Stimulated activated CD4-positive, alpha-beta T cell treated with anti-CD3 and anti-CD28 coated beads, TNF-alpha, amount 100 ng/mL, for 48 hours (primary cell): ENCODE measurements at places on chromosomes 5 and 9.

GRCh38 chr5:179274321-179275315 is 70.6 kb downstream of the ADAMTS2 start:
- DNase-seq: no peak

GRCh38 chr5:80569961-80570786 is at the start of gene ANKRD34B:
ANKRD34B (minus strand) TSS chr5:80570280; CDS start chr5:80560019, 10,261 bp downstream.
- DNase-seq: no peak

DNA sequence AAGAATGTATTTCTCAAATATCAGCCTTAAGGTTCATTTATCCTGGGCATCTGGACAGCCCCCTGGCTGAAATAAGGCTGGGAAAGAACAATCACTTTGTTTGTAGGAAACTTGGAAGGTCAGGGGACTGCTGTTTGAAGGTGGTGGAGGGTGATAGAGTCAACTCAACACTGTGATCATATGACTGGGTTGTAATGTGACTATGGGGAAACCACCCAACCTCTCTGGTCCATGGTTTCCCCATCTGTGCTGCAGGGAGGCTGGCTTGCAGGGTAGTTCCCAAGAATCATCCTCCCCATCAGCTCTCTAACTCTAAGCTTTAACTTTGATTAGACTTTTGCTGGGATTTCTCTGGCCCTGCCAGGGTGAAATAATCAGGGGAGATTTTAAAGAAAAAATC is 10.0 kb downstream of the INSYN2B start:
- DNase-seq: no peak

- no peak for DNase-seq
Measured at GRCh38 chr9:83724436-83724835, 16.7 kb upstream of the UBQLN1 start.

- no peak for DNase-seq
Measured at GRCh38 chr5:74337254-74337983, 303.1 kb downstream of the ENC1 start.

- no peak for DNase-seq
Measured at GRCh38 chr9:129701549-129701948, 36.1 kb downstream of the PRRX2 start.

DNA sequence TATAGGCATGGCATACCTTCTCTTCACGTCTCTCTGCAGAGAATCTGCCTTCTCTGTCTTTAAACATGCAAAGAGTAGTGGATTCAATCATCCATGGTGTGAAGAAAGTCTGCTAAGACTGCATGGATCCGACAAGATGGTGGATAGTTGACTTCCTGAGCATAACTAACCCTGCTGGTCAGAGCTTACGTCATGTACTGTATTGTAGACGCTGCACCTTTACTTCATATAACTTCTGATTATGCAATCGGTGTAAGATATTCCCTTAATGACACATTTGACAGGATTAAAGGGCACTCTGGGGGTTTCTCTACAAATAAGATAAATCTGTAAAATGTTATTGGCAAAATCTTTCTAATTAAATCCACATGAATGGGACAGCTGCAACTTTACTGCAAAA is 240.3 kb upstream of the NREP start:
- DNase-seq: no peak

DNA sequence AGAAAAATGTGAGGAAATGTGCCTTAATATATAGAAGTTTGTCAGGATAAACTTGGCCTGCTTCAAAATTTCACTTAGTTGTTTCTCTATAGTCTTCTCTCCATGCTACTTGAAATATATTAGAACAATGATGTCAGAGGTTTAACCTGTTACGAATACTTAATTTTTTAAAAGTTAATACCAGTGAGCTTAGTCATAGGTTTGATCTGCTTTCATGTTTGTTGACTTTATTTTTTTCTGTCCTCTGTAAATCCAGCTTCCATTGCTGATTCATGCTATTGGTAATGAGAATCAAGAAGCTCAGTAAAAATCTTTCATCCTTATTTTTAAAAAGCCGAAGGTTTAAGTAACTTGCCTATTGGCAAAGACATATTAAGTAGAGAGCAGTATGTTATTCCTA is 27.9 kb downstream of the BDP1 start:
- no peak for DNase-seq

DNA sequence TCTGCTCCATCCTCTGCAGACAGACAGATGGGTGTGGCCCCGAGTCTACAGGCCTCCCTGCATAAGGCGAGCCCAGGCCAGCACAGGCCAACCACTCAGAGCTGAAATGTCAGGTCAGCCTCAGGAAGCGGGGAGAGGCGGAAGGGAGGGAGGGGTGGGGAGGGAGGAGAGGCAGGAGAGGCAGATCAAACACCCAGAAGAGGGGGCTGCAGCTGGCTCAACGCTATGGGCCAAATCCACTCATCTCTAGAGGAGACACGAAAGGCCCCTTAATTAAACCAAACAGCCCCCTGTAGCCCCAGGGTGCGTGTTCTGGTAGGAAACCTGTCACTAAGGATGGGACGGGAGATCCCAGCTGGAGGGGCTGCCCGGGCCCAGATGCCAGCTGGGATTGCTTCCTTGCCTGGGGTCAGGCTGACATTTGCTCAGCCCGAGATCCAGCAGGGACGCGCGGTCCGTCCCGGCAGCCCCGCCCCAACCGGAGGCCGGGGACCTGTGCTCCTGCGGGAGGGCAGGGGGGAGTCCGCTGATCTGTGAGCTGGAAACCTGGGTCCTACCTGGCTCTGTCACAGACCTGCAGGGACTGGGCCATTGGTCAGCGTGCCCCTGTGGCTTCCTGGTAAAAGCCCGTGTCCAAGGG is 97.2 kb upstream of the SARDH start:
- DNase-seq: no peak

DNA sequence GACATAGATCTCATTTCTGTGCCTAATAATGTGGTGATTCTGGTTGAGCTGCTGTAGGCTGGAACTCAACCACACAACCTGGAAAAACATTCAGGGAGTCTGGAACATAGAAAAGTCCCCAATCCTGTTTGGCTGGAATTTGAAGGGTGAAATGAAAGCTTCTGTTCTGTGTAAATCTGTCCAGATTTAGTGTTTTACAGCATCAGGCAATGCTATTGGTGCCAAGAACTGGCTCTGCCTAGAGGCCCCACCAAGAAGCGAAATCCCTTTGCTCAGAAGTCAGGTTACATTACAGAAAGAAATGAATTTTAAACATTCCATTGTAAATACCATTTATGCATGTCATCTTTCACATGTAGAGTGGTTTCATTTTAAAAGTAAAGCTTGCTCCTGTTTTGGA is 56.3 kb downstream of the TMEM174 start:
- DNase-seq: no peak

- DNase-seq: no peak
Measured at GRCh38 chr9:11269036-11269435, 656.2 kb upstream of the PTPRD start.

DNA sequence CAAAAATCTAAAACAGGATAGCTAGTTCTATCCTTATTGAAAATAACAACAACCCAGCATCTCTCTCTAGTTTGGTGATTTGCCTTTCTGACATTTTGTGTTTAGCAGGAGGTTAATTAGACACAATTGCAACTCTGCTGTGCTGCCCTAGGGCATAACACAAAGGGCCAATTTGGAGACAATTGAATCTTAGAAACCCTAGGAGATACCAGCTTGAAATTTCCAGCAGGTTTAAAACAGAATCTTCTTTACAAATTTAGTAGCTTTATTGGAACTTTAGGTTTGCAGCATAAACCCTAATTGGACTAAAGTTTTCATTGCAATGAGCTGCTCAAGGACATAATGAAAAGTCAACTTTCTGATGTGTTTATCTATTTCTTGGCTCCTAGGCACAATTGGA is 166.7 kb upstream of the FER start:
- DNase-seq: no peak

DNA sequence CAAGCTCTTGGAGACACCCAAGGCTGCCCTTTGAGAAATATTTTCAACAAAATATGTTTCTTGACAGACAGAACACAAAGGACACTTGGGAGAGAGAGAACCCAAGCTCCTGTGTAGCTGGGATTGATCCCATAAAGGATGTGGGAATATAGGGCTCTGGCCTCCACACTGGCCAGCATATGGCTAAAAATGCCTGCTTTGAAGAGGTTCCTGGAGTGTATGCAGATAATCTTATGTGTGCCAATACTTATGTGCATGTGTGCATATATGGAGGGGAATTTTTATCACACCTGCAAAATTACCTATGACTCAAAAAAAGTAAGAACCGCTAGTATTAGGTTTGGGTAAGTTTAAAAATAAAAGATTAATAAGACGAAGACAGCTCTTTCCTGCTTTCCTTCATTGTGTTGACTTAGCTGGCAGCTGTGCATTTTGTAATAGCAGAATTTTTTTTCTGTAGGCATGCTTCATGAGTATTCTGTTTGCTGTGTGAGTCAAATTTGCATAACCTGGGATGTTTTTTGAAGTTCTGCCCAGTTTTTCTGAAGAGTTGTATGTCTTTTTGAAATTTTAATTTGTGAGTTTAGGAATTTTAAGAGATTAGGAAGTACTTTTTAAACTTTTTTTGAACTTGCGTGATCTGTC is 42.6 kb downstream of the HACD4 start:
- DNase-seq: no peak

DNA sequence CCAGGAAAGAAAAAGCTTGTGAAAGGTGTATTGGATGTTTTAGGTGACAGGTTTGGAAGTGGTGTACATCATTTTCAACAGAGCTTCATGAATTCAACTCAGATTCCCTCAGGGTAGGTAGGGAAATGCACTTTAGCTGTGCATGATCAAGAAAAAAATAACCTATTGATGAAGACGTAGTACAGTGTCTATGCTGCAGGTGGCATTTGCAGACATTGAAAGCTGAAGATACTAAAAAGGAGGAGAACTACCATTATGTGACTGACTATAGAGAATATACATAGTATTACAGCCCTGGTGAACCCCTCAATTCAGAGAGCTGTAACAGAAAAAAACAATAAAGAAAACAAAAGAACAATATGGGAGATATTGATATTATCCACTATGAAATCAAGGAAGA is 2344.7 kb upstream of the ACO1 start:
- DNase-seq: no peak

DNA sequence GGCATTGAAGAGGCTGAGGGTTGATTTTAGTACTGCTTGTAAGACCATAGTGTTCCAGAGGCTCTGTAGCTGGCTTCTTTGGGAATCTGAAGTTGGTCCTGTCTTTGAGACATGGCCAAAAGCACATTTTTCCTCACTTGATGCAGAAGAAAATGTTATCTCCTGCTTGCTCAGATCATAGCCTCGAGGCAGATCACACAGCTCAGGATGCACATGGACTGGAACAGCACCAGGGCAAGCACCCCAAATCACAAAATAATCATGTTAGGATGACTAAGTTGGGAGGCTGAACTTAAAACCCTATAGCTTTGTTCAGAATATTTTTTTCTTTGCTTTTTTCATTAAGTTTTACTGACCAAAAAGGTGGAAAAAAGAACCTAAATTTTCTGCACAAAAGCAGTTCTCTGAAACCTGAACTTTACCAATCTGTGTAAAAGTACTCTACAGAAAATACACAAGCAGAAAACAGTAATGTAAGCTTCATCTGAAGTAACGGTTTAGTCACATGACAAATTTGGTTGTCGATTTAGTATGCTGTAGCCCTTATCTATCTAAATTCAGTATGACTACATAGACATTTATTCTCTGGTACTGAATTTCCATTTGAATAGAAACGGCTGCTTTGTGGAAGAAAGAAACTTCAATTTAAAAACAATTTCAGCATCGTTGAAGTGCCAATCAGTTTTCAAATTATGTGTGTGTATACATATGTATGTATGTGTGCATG is 3.4 kb downstream of the KLHL9 start:
- DNase-seq: no peak

DNA sequence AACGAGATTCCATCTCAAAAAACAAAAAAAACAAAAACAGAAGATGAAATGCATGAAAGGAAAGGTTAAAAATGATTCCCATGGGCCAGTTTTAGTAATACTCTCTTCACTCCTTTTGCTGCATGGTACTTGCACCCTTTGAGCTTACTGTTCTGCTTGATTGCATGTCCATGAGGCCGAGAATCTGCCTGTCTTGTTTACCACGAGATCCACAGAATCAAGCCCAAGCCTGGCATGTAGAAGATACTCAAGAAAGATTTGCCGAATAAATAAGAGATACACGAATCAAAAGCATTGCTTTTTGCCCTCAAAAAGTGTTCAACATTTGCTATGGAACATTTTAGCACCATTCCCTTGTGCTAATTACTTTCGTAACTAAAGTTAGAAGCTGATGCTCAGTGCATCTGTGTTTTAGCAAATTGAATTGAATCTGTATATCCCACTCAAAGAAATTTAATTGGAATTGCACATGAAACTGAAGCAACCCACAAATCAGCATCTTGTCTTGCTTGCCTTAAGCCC is 1.1 kb downstream of the FAXDC2 start:
- DNase-seq: no peak

DNA sequence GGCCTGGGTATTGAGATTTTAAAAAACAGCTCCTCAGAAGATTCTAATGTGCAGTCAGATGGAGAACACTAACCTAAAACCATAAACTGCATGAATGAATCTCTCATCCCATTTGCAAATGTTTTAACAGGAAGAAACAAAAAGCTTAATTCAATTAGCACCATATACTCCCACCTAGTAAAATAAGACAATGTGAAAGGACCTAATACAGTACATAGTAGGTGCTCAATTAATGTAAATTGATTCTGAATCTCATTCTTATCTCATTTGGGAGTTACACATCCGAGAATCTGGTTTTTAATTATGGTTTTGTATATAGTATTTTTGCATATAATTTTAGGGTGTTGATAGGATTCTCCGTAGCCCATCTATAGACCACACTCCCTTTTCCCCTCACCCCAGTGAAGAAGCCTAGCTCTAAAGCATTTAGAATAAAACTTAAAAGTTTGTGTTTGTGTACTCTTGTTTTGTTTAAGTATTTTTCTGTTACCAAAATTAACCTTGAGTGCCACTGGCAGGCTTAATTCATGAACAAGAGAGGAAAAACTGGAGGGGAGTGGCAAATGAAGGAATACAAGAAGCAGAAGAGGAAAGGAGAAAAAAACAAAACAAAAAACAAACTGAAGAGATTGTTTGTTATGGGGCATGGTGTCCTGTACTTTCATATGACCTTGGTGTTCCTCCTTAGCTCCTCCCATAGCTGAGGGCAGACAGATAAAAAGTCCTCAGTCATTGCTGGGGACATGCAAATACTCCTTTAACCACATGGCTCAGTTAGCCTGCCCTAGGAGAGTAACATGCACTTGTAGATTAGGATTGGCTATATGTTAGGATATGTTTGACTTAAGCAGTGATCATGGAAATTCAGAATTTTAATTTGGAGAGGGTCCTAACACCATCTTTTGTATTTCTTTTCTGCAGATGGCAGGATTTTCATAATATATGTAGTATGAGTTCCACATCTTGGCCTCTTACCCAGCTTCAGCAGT is 1.2 kb downstream of the RNF14 start:
- no peak for DNase-seq

DNA sequence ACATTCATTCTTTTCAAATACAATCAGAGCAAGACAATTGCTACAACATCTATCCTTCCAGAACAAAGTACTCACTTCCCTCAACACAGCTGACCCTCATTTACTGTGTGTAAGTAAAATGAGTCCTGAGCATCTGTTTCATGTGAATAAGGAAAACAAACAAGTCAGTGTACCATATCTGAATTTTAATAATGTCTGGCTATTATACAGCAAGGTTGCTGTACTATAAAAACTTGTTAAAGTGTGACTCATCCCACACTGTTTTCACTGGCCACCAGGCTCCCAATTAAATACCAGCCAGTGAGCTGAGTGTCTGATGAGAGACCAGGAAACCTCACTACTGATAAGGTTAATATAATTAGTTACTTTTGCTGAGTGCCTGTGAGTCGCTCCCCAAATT is 339.8 kb downstream of the AGTPBP1 start:
- no peak for DNase-seq

- no peak for DNase-seq
Measured at GRCh38 chr5:107155707-107156106, 515.0 kb downstream of the EFNA5 start.

GRCh38 chr9:36486329-36486932 is 86.3 kb upstream of the MELK start:
- DNase-seq: no peak
